ENCODE measurements at places on chromosomes 2 and 18. TPM values are rescaled to one million over a fixed set of nuclear protein-coding genes. Genes with fewer than 3 reads are reported as not detected.

DNA sequence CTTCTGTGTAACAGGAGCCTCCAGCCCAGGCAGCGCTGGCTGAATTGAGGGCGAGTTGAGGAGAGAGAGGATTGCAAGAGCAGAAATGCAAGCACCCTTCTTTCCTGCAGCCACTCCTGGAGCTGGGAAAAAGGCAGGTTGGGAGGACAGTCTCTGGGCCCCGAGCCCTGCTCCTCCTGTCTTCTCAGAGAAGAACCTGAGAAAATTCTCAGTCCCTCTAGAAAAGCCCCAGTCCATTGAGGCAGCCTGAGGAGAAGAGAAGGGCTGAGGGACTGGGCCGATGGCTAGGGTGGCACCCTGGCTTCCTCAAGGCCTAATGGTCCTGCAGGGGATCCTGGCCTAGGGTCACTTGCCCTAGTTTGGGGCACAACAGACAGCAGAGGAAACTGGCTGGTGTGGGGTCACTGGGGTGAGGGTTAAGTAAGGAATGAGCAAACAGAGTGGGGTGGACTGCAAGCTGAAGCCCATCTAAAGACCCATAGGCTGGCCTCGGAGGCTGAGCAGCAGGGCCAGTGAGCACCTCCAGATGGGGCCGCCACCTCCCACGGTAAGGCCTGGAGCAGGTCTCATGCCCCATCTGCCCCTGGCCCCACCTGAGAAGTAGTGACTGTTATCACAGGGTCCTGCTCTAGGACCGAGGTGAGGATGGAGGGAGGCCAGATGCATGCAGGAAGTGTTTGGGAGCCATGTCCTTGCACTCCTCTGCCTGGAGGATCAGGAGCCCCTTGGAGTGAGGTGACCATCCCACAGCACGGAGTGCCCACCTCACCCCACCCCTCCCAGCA, 12.4 kb downstream of the CIB4 start:
- H3K4me1 ChIP-seq = peaks cover 2% of the 10 kb centered on the region
- H3K36me3 ChIP-seq = no peaks in the 10 kb centered on the region
- no peak overlapping the region for H3K27ac ChIP-seq
- no peak for DNase-seq
- H3K4me3 ChIP-seq = no peak overlapping the region

DNA sequence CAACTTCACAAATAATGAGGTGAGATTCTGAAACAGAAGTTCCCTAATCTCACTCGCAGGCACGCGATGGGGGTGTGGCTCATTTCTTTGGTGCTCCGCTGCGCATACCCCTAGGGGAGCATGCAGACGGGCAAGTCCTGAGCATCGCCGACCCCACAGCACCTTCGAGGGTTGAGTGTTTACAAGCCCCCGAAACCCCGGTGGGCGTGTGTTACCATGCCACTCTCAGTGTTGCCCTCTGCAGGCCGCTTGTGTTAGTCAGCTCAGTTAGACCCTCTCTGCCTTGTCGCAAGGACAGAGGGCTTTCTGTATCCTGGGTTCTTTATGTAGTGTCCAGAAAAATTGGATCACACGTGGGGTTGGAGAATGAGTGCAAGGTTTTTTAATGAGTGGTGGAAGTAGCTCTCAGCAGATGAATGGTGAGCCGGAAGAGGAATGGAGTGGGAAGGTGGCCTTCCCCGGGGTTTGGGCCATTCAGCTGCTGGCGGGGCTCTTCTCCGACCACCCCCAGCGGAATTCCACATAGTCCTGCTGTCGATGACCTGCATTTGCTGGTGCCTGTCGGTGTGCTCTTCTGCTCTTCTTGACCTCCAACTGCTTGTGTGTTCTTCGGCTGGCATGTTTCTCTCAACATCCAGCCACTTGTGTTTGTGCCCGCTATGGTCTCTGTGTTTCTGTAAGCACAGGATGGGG, 191.3 kb downstream of the RPRM start:
- H3K36me3 ChIP-seq = no peaks in the 10 kb centered on the region
- DNase-seq = no peak
- H3K27me3 ChIP-seq = no peaks in the 10 kb centered on the region
- H3K4me1 ChIP-seq = no peaks in the 10 kb centered on the region
- H3K4me3 ChIP-seq = no peak overlapping the region
- H3K27ac ChIP-seq = no peak overlapping the region

DNA sequence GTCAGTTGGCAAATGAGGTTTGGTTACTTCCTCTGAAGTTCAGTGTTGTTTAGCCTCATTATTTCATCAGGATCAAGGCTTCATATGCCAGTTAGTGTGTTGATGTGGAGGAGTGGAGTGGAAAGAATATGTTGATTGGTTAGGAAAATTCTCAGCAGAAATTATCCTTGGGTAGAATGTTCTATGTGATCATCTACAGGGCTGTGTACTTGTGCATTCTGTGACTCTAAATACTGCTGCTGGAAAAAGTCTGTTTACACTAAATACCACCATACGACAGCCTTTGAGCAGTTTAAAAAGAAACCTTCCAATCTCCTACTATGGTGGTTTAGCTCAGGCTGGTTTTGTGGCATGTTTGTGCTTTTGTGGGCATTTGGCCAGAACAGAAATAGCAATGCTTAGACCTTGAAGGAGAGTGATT, 25.8 kb downstream of the CAB39 start:
- no peak overlapping the region for H3K27ac ChIP-seq
- H3K36me3 ChIP-seq = peaks cover 7% of the 10 kb centered on the region
- no peak overlapping the region for H3K4me3 ChIP-seq
- H3K27me3 ChIP-seq = no peaks in the 10 kb centered on the region

DNA sequence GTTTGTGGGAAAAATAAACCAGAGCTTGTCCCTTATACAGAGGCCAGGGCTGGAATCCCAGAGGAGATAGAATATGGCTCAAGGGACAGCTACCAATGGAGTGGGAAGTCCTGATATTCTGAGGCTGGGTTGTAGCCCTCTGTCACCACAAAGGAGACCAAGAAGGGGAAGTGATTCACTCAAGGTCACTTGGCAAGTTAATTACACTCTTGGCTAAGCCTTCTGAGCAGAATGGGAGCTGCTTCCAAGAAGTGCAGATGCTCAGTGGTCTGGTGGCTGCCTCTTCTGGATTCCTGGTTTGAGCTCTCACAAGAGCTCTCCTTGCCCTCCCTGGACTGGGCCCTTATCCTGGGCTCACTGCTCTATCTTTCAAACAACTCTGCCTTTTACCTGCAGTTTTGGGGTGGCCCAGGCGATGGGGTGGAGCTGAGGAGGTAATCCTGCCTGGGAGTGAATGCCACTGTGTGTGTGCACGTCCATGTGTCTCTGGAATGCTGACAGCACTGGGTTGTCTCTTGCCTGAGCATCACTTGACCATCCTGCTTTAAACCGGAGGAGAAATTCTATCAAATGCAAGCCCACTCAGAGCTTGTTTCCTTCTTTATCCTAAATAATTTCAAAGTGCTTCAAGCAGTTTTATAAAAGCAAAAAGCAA, 168.2 kb downstream of the KCNS3 start:
- no peak overlapping the region for H3K27ac ChIP-seq
- no peaks in the 10 kb centered on the region for H3K27me3 ChIP-seq
- no peak overlapping the region for H3K4me3 ChIP-seq
- H3K36me3 ChIP-seq = no peaks in the 10 kb centered on the region

- no peak overlapping the region for H3K27ac ChIP-seq
- no peaks in the 10 kb centered on the region for H3K27me3 ChIP-seq
- H3K4me1 ChIP-seq = no peaks in the 10 kb centered on the region
- H3K36me3 ChIP-seq = 0 out of 2 replicates have a peak, but pooled peaks cover 3% of the 10 kb centered on the region
Measured at GRCh38 chr2:235829726-235830125, 335.9 kb downstream of the AGAP1 start.

DNA sequence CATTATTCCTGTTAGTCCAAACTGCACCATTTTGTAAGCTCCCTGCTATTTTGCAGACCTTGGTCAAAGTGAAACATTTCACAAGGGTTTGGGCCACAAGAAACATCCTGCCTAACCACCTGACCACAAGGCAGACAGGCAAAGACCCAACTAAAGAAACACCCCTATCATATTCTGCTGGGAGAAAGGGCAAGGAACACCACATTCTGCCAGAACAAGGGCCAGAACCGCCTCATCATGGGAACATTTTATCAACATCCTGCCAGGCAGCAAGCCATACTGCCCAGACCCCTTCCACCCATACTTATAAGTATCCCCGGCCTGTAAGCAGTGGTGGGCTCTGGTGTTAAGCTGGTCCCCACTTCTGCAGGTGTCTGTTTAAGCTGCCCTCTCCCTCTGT, 12.0 kb upstream of the RAB31 start:
- H3K36me3 ChIP-seq = no peaks in the 10 kb centered on the region
- H3K27me3 ChIP-seq = no peaks in the 10 kb centered on the region
- no peak overlapping the region for H3K4me3 ChIP-seq
- peaks cover 2% of the 10 kb centered on the region for H3K4me1 ChIP-seq

- H3K27ac ChIP-seq = no peak overlapping the region
- H3K27me3 ChIP-seq = peaks cover 7% of the 10 kb centered on the region
- peaks cover 7% of the 10 kb centered on the region for H3K4me1 ChIP-seq
- no peak for DNase-seq
- no peaks in the 10 kb centered on the region for H3K36me3 ChIP-seq
- H3K4me3 ChIP-seq = no peak overlapping the region
Measured at GRCh38 chr2:101149241-101150192, 1.7 kb downstream of the TBC1D8 start.

DNA sequence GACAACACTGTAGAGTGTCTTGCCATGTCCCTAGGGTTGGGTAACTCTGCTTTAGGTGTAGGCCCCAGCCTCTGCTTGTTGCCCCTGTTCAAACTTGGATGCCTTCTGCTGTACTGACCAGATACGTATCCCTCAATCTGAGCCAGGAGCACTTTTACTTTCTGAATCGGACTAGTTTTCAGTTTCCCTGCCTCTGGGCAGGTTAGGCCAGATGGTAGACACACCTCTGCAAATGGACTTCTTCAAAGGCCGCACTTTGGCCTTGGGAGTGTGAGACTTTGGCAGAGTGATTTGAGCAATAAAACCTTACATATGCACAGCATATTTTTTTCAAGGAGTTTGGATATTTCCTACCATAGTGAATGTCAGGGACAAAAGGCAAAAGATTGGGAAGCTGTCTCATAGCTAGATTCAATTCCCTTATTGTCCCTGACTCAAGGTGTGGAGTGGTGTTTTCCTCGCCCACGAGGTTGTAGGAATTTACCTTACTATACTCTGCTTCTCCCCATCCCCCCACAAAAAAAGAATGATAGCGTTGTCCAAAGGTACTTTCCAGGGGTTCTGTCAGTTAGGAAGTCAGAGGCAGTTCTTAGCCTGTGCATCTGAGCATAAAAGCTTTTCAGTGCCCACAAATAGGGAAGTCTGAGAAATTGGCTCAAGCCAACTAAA, 15.3 kb upstream of the PARD3B start:
- no peak for DNase-seq
- no peak overlapping the region for H3K4me3 ChIP-seq
- no peaks in the 10 kb centered on the region for H3K27me3 ChIP-seq
- 0 out of 2 replicates have a peak, but pooled peaks cover 4% of the 10 kb centered on the region for H3K4me1 ChIP-seq
- H3K36me3 ChIP-seq = no peaks in the 10 kb centered on the region

- no peaks in the 10 kb centered on the region for H3K4me1 ChIP-seq
- H3K27ac ChIP-seq = no peak overlapping the region
- no peak overlapping the region for H3K4me3 ChIP-seq
- H3K27me3 ChIP-seq = no peaks in the 10 kb centered on the region
- H3K36me3 ChIP-seq = no peaks in the 10 kb centered on the region
Measured at GRCh38 chr2:224722770-224723169, 6.6 kb upstream of the CCDC195 start.

DNA sequence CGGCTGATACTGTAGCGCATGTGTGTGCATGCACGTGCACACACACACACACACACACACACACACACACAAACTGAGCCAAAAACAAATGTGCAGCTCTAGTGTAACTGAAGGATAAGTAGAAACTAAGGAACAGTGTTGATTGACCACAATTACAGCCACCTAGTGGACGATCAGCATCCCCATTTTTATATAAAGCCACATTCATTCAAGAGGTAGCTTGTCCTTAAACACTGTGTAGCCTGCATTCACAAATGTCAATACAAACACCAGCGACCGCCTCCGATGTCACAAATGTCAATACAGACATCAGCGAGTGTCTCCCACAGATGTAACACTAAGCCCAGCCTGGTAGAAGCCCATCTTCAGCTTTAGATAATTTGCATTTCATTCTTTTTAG, 167.4 kb downstream of the PTGR3 start:
- no peak overlapping the region for H3K4me3 ChIP-seq
- no peaks in the 10 kb centered on the region for H3K27me3 ChIP-seq
- no peak overlapping the region for H3K27ac ChIP-seq

- no peak for DNase-seq
- H3K36me3 ChIP-seq = no peaks in the 10 kb centered on the region
- H3K27me3 ChIP-seq = no peaks in the 10 kb centered on the region
- H3K4me1 ChIP-seq = no peaks in the 10 kb centered on the region
- H3K27ac ChIP-seq = no peak overlapping the region
- H3K4me3 ChIP-seq = no peak overlapping the region
Measured at GRCh38 chr18:33818145-33818544, 240.1 kb downstream of the ASXL3 start.

GRCh38 chr2:86411396-86411795, 29.8 kb upstream of the KDM3A start:
- peaks cover 6% of the 10 kb centered on the region for H3K27me3 ChIP-seq
- H3K36me3 ChIP-seq = no peaks in the 10 kb centered on the region
- H3K4me1 ChIP-seq = no peaks in the 10 kb centered on the region
- DNase-seq = no peak
- H3K4me3 ChIP-seq = no peak overlapping the region
- H3K27ac ChIP-seq = no peak overlapping the region

- peak overlapping the region; percentile 0 for H3K4me3 ChIP-seq
- H3K36me3 ChIP-seq = no peaks in the 10 kb centered on the region
- H3K4me1 ChIP-seq = no peaks in the 10 kb centered on the region
- no peak overlapping the region for H3K27ac ChIP-seq
- peaks cover 7% of the 10 kb centered on the region for H3K27me3 ChIP-seq
Measured at GRCh38 chr2:58428096-58429013, 187.2 kb upstream of the FANCL start.

DNA sequence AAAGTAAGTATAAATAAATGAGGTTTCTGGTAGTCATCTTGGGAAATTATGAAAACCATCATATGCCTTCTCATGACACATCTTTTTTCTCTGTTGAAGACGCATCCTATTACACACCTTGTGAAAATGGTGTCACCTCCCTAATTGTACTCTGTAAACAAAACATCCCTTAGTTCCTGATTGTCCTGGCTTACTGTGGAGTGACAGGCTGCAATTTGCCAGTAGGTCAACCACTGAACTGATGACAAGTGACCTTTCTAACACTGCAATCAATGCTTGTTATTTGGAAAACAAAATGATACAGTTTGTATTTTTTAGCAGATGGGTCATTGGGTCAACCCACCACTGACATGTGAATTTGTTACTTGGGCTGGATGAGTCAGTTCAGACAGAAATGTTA, 219.5 kb downstream of the PTPRM start:
- H3K27me3 ChIP-seq = no peaks in the 10 kb centered on the region
- H3K27ac ChIP-seq = no peak overlapping the region
- H3K36me3 ChIP-seq = no peaks in the 10 kb centered on the region
- peaks cover 2% of the 10 kb centered on the region for H3K4me1 ChIP-seq
- no peak for DNase-seq

- peaks cover 58% of the 10 kb centered on the region for H3K27me3 ChIP-seq
- H3K4me3 ChIP-seq = no peak overlapping the region
- H3K4me1 ChIP-seq = no peaks in the 10 kb centered on the region
- no peak for DNase-seq
- no peaks in the 10 kb centered on the region for H3K36me3 ChIP-seq
- no peak overlapping the region for H3K27ac ChIP-seq
Measured at GRCh38 chr2:231932985-231933915, 7.1 kb upstream of the NPPC start.

GRB14 gene
- total RNA-seq = not detected

GKN2 gene
- total RNA-seq = not detected

CRYGC gene
- not detected for total RNA-seq

NOTO gene
- total RNA-seq = not detected

LIMS3 gene
- 12.7 TPM for total RNA-seq

MERTK gene
- 0.28 TPM for total RNA-seq

MSTN gene
- total RNA-seq = not detected

MALL gene
- 1.6 TPM for total RNA-seq

CERKL gene
- total RNA-seq = not detected

SGPP2 gene
- total RNA-seq = not detected
